ENCODE measurements at places on chromosomes 11 and 22.

DNA sequence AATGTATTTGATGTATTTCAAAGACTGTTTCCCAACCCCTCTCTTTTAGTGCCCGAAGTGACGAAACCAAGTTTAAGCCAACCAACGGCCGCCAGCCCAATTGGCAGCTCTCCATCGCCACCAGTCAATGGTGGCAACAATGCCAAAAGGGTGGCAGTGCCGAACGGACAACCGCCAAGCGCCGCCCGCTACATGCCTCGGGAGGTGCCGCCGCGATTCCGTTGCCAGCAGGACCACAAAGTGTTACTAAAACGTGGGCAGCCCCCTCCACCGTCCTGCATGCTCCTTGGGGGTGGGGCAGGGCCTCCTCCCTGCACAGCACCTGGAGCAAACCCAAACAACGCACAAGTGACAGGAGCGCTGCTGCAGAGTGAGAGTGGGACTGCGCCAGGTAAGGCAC is 84.1 kb downstream of the TNRC6B start:
- DNase-seq = no peak

- no peak for DNase-seq
Measured at GRCh38 chr11:35367491-35367890, 51.9 kb downstream of the SLC1A2 start.

DNA sequence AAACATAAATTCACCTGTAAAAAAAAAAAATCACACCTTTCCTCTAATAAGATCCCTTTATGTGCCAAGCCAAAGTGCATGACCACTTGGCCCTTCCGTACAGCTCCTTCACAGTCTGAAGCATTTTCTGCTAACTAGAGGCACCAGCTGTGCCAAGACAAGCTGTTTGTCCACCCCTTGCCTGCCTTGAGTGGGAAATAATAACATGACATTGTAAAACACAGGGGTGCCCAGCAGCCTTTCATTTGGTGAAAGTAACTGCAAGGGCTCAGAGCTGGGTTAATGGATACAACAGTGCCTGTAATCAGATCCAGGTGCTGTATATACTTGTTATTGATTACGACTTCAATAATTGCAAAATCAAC is 59.2 kb downstream of the DDIAS start:
- no peak for DNase-seq

DNA sequence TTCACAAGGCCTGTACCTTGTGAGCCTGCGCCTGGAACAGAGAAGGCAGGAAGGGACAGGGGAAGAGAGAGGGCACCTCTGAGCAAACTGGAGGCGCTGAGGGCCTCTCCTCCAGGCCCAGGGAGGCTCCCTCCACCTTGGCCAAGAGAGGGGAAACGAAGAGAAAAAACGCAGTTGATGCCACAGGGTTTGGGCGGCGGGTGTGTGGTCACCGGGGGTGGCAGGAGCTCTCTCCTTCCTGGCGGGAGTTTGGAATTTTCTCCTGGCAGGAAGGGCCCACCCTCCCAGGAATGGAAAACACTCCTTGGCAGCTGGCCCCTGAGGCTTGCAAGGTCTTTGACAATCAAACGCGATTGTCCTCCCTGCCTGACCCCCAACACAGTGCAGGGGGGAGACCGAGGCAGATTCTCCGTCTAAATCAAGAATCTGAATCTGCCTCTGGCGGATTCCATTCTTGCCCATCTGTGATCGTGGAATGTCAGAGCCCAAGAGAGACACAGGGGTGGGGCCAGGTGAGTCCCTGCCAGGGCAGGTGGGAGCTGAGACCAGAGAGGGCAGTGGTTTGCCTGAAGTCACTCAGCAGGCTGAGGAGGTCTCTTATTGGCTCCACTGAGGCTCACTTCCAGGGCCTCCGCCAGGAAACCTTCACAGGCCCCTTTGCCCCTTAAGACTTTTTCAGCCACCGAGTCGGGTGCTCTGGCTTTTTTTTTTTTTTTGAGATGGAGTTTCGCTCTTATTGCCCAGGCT is 21.0 kb downstream of the RPL3 start:
- no peak for DNase-seq

DNA sequence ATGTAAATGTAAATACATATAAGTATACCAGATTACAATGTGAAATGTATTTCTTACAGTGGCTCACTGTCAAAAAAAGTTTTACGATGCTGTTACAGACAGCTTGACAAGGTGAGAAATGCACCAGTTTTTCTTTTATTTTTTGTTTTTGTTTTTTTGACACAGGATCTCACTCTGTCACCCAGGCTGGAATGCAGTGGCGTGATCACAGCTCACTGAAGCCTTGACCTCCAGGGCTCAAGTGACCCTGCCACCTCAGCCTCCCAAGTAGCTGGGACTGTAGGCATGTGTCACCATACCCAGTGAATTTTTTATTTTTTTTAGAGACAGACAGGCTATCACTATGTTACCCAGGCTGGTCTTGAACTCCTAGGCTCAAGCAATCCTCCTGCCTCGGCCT is 9.2 kb downstream of the CCDC73 start:
- no peak for DNase-seq

DNA sequence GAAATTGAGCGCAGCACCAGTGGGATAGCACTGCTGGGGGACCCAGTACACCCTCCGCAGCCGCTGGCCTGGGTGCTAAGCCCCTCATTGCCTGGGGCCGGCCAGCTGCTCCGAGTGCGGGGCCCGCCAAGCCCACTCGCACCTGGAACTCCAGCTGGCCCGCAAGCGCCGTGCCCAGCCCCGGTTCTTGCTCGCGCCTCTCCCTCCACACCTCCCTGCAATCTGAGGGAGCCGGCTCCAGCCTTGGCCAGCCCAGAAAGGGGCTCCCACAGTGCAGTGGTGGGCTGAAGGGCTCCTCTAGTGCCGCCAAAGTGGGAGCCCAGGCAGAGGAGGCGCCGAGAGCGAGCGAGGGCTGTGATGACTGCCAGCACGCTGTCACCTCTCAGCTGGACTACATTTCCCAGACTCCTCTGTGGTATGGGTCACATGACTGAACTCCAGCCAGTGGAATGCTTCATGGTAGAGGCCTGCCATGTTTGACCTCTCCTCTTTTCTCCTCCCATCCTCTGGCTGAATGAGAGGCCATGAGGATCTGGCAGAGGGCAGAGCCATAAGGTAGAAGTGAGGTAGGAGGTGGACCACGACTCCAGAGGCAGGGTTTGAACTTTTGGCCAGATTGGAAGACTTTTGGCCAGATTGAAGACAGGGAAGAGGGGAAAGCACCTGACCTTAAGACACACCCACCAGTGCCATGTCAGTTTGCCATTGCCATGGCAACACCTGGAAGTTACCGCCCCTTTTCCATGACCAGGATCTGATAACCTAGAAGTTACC is 6.2 kb downstream of the MRGPRD start:
- no peak for DNase-seq
